EH (cell line): ENCODE measurements at places on chromosomes 12 and 14.

DNA sequence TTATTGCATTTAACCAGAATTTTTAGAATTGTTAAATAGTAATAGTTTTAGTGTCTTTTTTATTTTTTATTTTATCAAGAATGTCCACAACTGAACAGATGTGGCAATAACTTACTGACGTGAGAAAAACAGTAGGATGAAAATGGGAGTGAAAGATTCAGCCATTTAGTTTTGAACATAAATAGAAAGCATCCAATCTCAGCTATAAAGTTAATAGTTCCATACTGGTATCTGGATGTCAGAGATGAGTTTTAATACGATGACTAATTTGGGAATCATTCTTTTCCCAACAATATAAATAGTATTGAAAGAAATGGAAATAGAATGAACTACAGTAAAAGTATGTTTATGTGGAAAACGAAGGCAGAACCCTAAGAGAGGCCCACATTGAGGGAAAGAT lies 159.4 kb downstream of the EPS8 start:
- DNase-seq, result peak; percentile 92

- DNase-seq, result no peak
Observed at GRCh38 chr14:84127495-84127894, 1402.4 kb upstream of the FLRT2 start.

DNA sequence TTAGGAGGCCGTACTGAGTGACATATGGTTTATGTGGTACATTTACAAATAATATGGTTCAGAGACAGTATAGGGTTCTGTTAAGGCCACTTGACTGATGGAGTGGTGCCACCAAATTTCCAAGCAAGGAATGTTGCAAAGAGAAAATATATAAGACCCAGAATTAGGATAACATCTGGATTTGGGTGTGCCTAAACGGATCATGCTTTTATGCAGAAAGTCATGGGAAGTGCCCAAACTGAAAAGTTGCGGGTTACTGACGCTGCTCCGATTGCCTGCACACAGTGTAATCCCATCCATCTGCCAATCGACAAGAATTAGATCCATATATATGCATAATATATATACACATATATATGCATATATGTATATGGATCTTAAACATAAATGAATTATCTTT lies 138.4 kb upstream of the DCN start:
- DNase-seq, result no peak

GRCh38 chr12:10851243-10851858 lies 2.1 kb upstream of the PRR4 start:
- DNase-seq, result no peak

GRCh38 chr14:92693998-92694795 lies 54.2 kb downstream of the LGMN start:
- DNase-seq, result peak; percentile 22
